Epithelial cell of esophagus (primary cell): ENCODE measurements at places on chromosomes 2 and 18.

DNA sequence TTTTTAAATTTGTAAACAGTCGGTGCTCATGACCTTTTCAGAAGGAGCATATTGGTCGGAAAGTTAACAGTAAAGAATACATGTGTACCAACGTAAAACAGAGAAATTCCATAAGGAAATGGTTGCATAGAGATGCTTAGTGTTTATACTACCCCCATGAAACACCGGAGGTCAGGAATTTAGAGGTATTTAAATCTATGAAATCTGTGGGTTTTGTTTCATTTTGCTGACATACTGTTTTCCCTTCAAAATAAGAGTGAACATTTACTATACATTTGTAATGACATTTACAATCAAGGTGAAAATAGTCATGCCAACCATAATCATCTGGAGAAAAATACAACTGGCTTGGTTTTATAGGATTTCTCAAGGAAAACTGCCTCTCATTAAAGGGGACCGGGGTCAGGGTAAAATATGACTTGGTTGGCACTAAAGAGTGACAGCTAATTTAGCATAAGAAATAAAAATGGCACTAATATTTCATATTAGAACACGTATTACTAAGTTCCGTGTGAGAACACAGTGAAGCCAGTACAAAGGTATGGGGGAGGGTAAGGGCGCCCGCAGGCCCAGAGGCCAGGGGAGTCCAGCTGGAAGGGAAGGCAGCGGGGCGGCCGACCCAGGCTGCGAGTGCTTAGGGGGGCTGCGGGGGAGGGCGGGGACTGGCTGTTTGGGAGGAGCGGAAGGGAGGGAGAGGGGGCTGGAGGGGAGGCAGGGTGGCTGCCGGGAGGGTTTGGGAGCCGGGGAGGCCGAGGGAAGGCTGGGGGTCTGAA is 1.1 kb upstream of the RNU4ATAC start:
- peak; percentile 43 for DNase-seq

DNA sequence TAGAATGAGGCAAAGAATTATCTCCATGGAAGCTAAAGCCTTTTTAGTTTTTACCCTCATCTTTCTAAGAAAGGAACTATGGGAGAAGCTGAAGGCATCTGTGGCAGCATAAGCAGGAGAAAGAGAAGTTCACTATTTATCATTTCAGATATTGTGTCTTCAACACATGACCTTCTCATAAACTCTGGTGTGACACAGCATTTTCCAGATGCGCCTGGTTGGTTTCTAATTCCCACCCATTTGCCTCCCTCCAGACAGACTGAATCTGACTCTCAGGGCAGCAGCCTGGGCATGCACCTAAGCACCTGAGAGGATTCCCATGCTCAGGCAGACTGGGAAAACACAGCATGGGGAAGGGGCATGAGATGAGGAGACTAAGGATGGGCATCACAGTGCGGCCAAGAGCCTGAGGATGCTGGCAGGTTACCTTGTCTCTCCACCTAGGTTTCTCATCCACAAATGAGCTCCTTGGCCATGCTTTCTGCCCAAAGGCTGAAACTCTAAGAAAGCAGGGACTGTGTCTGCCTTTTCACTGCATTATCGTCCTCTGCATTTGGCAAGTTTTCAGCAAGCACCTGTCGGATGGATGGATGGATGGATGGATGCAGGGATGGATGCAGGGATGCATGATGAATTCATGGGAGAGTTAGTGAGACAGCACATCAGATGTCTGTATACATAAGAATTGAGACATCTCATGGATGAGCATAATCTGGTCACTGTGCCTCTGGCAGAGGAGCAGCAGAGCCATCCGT is 28.8 kb upstream of the SULT1C4 start:
- no peak for DNase-seq

- peak; percentile 15 for DNase-seq
These were observed 351.0 kb downstream of the PIK3C3 start for GRCh38 chr18:42305869-42306593.

GRCh38 chr2:228446734-228447133 is 265.2 kb upstream of the SPHKAP start:
- no peak for DNase-seq

DNA sequence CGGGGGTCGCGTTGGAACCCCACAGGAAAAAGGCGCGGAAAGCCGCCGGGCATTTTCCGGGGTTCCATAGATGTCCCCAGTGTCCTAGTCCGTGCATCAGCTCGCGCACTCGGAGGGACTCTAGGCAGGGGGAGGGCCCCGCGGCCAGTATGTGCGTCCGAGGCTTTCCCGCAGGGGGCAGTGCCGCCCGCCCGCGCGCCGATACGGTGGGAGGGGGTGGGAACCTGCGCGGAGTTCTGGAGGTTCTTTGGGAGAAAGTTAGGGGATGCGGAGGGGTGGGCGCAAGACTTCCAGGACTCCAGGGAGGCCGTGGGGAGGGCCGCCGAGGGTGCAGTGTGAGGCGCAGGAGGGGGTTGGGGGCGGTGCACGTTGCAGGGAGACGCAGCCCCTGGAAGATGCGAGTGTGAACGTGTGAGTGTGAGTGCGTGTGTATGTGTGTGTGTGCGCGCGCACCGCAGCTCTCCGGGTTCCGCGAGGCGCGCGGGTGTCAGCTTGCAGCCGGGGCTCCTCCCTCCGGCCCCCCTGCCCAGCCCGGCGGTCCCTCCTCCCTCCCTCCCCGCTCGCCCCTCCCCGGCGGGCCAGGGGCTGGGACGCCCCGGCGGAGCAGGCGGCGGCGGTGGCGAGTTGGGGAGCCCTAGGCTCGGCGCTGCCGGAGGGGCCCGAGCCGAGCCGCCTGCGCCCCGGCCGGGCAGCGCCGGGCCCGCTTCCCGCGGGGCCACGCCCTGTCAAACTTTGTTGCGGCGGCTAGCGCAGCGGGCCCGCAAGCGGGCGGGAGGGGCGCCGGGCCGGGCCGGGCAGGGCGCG is at the start of gene TCF7L1:
TSS of gene TCF7L1 (plus strand) at position 559 of the 804 bp plus-strand sequence. CDS start 293 bp downstream, outside the sequence.
- DNase-seq = peak; percentile 89

DNA sequence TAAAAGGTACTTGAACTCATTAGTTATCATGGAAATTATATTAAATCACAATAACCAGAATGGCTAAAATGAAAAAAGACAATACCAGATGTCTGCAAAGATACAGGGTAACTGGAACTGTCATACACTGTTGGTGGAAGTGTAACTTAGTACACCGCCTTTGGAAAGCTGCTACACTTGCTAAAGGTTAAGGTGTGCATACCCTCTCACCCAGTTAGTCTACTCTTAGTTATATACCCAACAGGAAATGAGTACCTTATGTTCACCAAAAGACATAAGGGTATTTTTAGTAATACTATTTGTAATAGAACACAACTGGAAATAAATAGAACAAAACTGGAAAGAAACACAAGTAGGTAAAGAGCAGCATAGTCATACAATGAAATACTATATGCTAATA is 155.8 kb upstream of the THUMPD2 start:
- no peak for DNase-seq

GRCh38 chr2:121129692-121130091 is 155.3 kb downstream of the TFCP2L1 start:
- no peak for DNase-seq

DNA sequence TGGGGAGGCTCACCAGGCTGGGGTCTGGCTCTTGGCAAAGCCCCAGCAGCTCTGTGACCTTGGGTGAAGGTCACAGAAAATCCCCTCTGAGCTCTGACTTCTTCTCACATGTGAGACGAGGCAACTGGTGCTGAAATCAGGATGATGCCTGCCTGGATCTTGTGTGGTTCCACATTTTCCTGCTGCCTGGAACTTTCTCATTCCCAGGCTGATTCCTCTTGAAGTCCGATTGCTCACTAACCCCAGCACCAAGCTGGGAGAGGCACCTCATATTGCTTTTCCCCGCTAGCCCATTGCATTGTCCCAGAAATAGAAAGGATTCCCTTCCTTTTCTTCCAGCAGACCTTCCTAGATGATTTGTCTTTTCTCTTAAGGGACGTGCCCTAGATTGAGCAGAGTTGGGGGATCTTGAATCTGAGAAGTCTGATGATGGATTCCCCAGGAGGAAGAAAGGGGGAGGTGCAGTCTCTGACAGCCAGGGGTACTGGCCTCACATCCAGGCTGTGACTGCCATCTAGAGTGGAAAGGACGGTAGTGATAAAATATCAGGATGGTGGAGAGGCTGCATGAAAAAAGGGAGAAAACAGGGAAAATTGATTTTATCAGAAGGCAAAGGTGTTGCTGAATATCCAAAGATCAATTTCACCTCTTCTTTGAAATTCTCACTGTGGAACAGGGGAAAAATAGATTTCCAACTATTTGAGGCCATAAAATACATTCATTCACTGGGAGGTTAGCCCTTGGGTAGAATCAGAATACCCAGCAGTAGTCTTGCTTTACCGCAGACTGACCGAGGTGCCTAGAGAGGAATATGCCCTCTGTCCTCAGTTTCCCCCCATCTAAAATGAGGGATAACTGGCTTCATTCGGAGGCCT is 96.3 kb downstream of the FAM210A start:
- peak; percentile 38 for DNase-seq

- DNase-seq = peak; percentile 99
These were observed 20.5 kb upstream of the ITGB6 start for GRCh38 chr2:160220545-160221009.
